ENCODE measurements at places on chromosomes 13 and 19. TPM values are rescaled to one million over a fixed set of nuclear protein-coding genes. Genes with fewer than 3 reads are reported as not detected.

The SIGLECL1 gene
- total RNA-seq: not detected

The SCN1B gene
- 17.4 TPM for total RNA-seq

The ZNF66 gene
- not detected for total RNA-seq

The N4BP2L2 gene
- total RNA-seq: 24.9 TPM

The PNMA8A gene
- 13.1 TPM for total RNA-seq

The DAND5 gene
- total RNA-seq: not detected

The EGLN2 gene
- total RNA-seq: 80.5 TPM

The MAMSTR gene
- 0.28 TPM for total RNA-seq

The MYPOP gene
- 5.3 TPM for total RNA-seq

The CIC gene
- total RNA-seq: 59.6 TPM

The ZNF177 gene
- 0.53 TPM for total RNA-seq

The TEKTIP1 gene
- total RNA-seq: not detected

The CALR gene
- total RNA-seq: 550 TPM

The CERS4 gene
- total RNA-seq: 2.7 TPM

The NFKBIB gene
- total RNA-seq: 67.8 TPM

The MAG gene
- not detected for total RNA-seq

The CEACAM1 gene
- total RNA-seq: 1.4 TPM

The NANOS3 gene
- 3.1 TPM for total RNA-seq

The TBXA2R gene
- total RNA-seq: 1.1 TPM

The NMRK2 gene
- not detected for total RNA-seq

The GTF2F1 gene
- 55.2 TPM for total RNA-seq

The LAIR1 gene
- not detected for total RNA-seq

The DIAPH3 gene
- 9.2 TPM for total RNA-seq

The SERP2 gene
- not detected for total RNA-seq

The ZNF358 gene
- total RNA-seq: 21.4 TPM

The NCR1 gene
- total RNA-seq: not detected

The SBK2 gene
- total RNA-seq: 2.9 TPM

The NEK3 gene
- total RNA-seq: 8.1 TPM

The ZNF490 gene
- total RNA-seq: 0.94 TPM

The LIM2 gene
- not detected for total RNA-seq

The SIGLEC8 gene
- total RNA-seq: not detected

The TMEM161A gene
- 24.8 TPM for total RNA-seq

The ZNF69 gene
- not detected for total RNA-seq

The DMKN gene
- 27.3 TPM for total RNA-seq

The CD79A gene
- total RNA-seq: 1.1 TPM

The ZNF99 gene
- not detected for total RNA-seq

The CABP5 gene
- total RNA-seq: not detected

The CCDC61 gene
- 4.5 TPM for total RNA-seq

The KCTD12 gene
- 1.9 TPM for total RNA-seq

The MAST3 gene
- total RNA-seq: 2.1 TPM

The IRGC gene
- total RNA-seq: not detected

The FPR3 gene
- not detected for total RNA-seq

The ETFB gene
- total RNA-seq: 180 TPM

The LRRC63 gene
- not detected for total RNA-seq

The GIPR gene
- total RNA-seq: 3.4 TPM

The IZUMO2 gene
- total RNA-seq: not detected

The PODNL1 gene
- total RNA-seq: 1.4 TPM

The STOML3 gene
- not detected for total RNA-seq

The ZNF606 gene
- 2.7 TPM for total RNA-seq

The VSTM2B gene
- total RNA-seq: not detected

The SLC25A41 gene
- total RNA-seq: 0.20 TPM

The TTC9B gene
- total RNA-seq: 0.51 TPM

The TMTC4 gene
- total RNA-seq: 12.6 TPM

The ATP4B gene
- not detected for total RNA-seq

The FGF22 gene
- total RNA-seq: 0.43 TPM

The SMARCA4 gene
- total RNA-seq: 10.1 TPM

The KISS1R gene
- total RNA-seq: 0.43 TPM
